ENCODE measurements at places on chromosomes 11 and 22. TPM values are rescaled to one million over a fixed set of nuclear protein-coding genes. Genes with fewer than 3 reads are reported as not detected.
A peak's percentile ranks its signal among the peaks of the same experiment; 100 is the strongest.

DNA sequence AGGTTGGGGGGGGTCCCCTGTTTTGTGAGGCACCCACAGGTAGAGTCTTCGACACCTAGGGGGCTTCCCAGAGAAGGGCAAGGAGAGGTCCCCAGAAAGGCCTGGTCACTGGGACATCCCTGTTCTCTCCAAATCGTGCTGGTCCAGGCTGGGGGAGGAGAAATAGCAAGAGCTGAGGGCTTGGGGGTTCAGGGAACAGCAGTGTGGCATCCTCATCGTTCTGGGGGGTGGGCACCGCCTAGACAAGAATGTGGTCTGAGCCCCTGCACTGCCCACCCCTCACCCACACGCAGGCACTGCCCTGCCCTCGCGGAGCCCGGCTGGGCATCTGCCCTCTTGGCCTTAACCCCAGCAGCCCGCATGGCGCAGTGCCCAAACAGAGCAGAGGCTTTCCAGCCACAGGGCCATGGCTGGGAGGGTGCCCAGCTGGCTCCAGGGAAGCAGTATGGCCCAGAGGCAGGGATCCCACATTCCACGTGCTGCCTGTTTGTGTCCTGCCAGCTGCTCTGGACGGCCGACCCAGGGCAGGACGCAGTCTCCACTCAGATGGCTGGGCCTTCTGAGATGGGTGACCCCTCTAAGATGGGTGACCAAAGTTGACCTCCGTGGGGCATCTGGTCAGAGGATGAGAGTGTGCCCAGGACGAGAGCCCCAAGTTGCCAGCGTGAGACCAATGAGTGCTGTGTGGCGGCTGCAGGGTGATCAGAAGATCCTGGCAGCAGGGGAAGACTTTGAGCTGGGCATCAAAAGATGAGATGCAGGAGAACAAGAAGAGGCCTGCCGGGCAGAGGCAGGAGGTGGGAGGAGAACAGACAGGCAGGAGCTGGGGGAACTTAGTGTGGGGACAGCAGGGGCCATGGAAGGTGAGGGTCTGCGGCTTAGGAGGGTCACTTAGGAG, 14.4 kb downstream of the SCARF2 start:
- no peak for DNase-seq

GRCh38 chr11:106937111-106937510, 81.2 kb downstream of the GUCY1A2 start:
- DNase-seq, result no peak

DNA sequence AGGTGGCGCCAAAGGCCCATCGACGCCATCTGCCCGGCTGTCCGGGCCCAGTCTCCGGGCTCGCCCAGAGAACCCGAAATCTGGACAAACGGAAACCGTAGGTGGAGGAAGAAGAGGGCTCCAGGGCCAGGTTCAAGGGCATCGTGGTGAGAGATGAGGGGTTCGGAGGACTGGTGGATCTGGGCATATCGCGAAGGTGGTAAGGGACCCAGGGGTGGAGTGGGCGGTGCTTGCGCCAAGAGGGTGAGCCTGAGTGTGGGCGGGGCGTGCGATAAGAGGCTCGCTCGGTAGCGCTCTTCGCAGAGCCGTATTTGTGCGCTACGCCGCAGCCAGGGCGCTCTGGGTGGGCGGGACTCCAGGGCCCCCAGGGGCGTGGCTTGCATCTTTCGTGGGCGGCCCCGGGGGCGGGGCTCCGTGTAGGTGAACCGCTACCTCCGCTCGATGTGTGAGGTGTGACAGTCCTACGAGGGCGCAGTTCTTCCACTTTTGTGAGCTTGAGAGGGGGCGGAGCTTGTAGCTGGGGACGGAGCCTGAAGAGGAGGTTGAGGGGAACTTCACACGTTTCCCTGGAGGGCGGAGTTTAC, 4.8 kb downstream of the CD248 start:
- peak; percentile 98 for DNase-seq

DNA sequence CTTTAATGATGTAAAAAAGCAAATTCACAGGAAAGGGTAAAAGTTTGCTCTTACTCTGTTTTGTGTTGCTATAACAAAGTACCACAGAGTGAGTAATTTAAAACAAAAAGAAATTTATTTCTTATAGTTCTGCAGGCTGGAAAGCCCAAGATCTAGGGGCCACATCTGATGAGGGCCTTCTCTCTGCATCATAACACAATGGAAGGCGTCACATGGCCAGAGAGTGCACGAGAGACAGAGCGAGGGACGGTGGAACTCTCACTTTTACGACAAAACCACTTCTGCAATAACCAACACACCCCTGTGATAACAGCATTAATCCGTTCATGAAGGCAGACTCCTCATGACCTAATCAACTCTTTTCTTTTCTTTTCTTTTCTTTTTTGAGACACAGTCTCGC, 31.1 kb downstream of the CD6 start:
- DNase-seq, result no peak

DNA sequence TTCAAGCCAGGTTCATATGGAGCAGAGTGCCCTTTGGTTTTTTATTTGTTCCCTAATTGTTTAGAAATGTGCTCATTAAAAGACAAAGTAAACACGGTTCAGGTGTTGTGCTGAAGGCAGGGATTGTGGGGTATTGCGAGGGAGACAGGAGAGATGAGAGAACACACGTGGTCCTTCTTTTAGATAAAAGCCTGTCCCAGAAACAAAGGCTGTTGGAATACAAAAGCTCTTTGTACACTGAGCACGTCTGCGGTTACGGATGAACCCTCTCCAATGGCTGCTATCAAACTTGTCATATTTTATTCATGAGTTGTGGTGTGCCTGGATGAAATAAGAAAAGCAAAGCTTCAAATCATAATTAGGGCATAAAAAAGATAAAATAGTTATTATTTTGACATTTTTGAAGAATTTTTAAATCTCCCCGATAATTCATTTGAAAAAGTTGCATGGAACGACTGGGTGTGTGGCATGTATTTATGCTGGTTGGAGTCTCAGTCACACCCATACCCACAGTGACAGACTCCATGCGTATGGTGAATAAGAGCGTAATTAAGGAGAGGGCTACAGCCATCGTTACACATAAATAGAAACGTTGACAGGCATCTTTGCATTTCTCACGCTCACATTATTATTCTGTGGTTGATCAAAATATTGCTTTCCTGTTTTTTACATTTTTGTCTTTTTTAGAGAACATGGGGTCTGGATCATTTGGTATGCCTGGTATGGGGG, 92.9 kb downstream of the NELL1 start:
- no peak for DNase-seq

GRCh38 chr11:14346303-14346955, 12.6 kb downstream of the RRAS2 start:
- DNase-seq, result no peak

DNA sequence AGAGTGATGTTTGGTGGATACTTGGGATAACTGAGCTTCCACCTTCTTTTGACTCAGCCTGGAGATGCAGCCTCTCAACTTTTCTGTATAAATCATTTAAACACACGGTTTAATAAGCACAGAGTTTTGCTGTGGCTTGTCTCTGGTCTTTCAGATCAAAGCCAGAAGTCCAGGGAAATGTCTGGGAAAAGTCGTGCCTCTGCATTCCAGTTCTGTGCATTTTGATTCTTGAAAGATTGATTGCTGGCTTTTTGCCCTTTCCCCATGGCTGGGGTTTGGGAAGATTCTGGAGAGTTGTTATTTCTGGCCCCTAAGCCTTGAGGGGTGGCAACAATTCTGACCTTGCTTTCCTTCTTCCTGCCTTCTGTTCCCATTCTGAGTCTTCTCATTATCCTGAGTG, 154.1 kb downstream of the COMMD9 start:
- no peak for DNase-seq

The TP53AIP1 gene
- 0.20 TPM for total RNA-seq

- no peak for DNase-seq
Measured at GRCh38 chr22:50008151-50009040, 4.2 kb downstream of the IL17REL start.

- DNase-seq, result peak; percentile 5
Measured at GRCh38 chr11:105968021-105968697, 53.9 kb downstream of the MSANTD4 start.

- DNase-seq, result no peak
Measured at GRCh38 chr11:2210366-2211112, 38.9 kb upstream of the TH start.

- DNase-seq, result no peak
Measured at GRCh38 chr11:126452241-126453101, 97.0 kb downstream of the ST3GAL4 start.

GRCh38 chr22:36028646-36029405, at the start of gene RBFOX2:
Gene RBFOX2, minus strand, starts transcription at chr22:36028824. Its CDS starts 399 bp downstream, at chr22:36028425.
- peak; percentile 88 for DNase-seq

Data from HT-29 (cell line).